ENCODE measurements at places on chromosomes 16 and 17.
A peak's percentile ranks its signal among the peaks of the same experiment; 100 is the strongest.

DNA sequence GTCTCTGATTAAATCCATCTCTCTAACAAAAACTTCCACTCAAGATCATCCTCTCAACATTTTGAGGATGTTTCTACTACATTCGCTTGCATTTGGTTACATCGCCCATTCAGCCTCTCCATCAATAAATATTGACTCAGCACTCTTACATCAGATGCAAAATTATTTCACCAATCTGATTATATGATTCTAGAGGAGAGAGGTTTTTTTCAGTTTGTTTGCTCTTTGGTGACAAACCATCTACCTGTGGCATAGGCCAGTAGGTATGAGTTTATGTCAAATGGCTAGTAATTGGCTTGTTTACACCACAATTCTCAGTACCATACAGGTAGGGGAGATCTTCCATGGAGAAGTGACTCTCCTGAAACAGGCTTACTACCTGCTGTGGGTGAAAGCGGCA, 52.3 kb downstream of the TOX3 start:
- DNase-seq = peak; percentile 28

GRCh38 chr16:58198803-58199411, 1.0 kb upstream of the CSNK2A2 start:
- no peak for DNase-seq

DNA sequence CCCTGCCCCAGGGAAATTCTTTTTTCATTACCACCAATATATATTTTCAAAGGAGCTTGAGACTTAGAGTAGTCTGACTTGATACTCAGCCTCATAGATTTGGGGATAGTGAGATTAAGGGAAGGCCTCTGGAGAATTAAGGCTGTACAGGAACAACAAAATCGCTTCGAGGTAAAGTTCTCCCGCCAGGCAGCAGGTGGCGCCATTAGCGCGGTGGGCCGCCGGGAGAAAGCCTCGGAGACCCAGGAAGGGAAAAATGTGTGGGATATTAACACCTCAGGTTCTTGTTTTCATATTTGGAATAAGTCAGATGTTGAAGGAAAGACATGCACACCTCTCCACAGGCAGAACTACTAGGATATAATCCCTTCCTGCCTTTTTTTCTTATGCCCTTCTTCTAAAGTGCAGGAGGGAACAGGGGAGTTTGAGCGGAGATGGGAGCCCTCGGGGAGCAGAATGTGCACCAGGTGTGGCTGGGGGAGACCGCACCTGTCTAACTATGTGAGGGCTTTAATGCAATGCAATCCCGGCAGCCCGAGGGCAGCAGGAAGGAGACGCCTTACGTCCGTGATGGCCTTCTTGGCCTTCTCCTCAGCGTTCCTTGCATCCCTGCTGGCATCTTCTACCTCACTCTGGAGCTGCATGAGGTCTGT, 25.9 kb downstream of the MYH3 start:
- DNase-seq = peak; percentile 8

DNA sequence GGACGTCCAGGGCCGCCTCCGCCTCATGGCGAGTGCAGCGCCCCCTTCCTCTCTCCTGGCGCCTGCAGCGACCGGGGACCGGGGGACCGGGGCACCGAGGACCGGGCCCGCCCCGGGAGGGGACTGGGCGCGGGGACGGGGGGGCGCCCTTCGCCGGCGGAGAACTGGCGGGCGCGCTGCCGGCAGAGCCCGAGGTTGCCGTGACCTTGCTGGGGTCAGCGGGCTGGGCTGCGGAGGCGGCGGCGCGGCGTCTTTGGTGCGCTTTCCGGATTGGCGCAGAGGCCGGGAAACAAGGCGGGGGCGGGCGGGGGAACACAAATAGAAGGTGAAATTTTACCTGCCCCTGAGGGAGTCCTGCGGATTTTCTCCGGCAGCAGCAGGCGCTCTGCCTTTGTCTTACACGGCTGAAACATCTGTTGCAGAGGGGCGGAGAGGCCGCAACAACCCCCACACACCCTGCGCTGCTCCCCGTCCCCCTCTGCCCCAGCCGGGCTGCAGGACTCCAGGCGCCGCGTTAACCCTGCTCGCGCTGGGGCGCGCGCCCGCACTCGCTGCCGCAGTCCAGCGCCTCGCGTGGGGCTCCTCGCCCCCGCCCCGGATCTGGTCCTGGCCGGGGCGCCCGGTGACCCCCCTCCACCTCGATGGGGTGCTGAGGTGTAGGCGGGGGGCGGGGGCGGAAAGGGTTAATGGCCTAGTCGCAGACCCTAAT, 53.5 kb downstream of the SREBF1 start:
- peak; percentile 82 for DNase-seq

DNA sequence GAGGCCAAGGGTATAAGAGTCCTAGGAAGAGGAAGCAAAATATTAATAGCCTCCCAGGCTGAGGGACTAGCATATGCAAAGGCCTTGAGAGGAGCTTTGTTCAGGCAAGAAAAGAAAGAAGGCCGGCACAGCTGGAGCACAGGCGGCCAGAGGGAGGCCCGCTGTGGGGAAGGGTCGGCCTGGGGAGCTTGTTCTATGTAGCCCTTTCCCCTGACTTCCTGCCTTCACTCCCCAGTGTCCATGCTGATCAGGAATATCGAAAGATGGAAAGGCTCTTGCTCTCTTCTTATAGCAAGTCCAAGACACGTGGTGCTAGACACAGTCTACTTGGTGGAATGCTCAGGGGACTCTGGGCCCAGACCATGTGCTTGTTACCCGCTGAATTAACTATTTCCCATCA, 27.4 kb upstream of the HAS3 start:
- DNase-seq = no peak

- DNase-seq = no peak
Observed at GRCh38 chr16:85286951-85287814, 174.9 kb upstream of the CIBAR2 start.

GRCh38 chr16:66491716-66492064, 58.2 kb downstream of the TK2 start:
- DNase-seq = no peak

DNA sequence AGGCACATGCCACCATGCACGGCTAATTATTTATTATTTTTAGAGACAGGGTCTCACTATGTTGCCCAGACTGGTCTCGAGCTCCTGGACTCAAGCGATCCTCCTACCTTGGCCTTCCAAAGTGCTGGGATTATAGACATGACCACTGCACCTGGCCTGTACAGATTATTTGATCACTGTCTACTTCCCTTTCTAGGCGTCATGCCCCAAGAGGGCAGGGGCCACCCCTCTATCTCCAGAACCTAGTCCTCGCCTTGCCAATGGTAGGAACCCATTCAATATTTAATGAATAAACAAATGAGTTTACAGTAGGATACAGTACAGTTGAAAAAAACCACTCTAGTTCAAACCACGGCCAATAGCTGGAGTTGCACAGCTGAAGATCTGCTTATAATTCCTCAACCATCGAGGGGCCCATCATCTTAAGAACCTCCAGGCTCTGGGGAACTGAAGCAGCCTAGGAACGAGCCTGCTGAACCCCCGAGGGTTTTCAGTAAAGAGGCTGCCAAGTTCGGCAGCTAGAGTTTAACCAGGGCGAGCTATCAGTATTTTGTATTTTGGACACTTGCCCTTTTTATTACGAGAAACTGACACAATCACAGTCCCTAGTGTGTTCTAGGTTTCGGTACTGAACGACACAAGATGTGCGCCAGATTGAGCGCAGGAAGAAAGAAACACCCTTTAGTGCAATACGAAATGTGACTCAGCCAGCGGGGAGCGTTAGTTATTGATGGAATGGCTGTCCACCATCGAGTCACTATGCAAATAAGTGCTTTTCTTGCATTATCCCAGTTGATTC, 14.6 kb downstream of the ADCY9 start:
- DNase-seq = no peak

GRCh38 chr17:39002991-39003715, 36.0 kb upstream of the FBXO47 start:
- no peak for DNase-seq

DNA sequence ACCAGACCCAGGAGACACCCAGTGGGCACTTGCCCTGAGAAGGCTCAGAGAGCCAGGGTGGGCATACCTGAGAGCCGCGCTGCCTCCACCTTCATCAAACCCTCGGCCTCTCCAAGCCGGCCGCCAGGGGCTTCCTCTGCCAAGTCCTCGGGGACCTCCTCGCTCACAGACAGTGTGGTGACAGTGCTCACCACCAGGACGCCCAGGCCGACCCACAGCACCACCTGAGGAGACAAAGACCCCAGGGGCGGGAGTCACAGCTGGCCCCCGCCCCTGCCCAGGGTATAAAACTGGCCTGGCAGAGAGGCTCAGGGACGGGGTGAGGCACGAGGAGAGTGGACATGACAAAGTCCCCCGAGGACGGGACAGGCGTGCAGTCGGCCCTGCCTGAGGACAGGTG, 21.1 kb downstream of the NDUFAF8 start:
- no peak for DNase-seq

- DNase-seq = no peak
Observed at GRCh38 chr17:75244133-75244866, 17.1 kb downstream of the GGA3 start.

GRCh38 chr16:13171313-13171712, 269.9 kb downstream of the SHISA9 start:
- DNase-seq = no peak

DNA sequence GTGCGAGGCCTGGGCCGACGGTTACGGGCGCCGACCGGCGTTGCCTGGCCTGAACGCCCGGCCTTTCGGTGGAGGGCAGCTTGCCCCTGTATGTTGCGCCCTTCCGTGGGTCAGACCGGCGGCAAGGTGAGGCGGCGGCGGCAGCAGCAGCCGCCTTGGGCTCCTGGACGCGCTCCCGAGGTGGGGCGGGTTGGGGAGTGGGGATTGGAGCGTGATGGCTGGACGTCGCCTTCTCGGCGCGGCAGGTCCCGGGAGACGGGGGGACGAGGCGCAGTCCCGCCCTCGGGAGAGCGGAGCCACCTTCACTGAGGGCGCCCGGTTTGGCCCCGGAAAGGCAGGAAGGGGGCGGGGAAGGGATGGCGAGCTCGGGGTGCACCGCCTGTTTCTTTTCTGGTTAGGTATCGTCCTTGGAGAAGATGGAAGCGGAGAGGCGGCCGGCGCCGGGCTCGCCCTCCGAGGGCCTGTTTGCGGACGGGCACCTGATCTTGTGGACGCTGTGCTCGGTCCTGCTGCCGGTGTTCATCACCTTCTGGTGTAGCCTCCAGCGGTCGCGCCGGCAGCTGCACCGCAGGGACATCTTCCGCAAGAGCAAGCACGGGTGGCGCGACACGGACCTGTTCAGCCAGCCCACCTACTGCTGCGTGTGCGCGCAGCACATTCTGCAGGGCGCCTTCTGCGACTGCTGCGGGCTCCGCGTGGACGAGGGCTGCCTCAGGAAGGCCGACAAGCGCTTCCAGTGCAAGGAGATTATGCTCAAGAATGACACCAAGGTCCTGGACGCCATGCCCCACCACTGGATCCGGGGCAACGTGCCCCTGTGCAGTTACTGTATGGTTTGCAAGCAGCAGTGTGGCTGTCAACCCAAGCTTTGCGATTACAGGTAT, 671 bp downstream of the DGKE start:
- DNase-seq = peak; percentile 33

GRCh38 chr17:57724026-57724728, 20.9 kb downstream of the CCDC182 start:
- DNase-seq = no peak

DNA sequence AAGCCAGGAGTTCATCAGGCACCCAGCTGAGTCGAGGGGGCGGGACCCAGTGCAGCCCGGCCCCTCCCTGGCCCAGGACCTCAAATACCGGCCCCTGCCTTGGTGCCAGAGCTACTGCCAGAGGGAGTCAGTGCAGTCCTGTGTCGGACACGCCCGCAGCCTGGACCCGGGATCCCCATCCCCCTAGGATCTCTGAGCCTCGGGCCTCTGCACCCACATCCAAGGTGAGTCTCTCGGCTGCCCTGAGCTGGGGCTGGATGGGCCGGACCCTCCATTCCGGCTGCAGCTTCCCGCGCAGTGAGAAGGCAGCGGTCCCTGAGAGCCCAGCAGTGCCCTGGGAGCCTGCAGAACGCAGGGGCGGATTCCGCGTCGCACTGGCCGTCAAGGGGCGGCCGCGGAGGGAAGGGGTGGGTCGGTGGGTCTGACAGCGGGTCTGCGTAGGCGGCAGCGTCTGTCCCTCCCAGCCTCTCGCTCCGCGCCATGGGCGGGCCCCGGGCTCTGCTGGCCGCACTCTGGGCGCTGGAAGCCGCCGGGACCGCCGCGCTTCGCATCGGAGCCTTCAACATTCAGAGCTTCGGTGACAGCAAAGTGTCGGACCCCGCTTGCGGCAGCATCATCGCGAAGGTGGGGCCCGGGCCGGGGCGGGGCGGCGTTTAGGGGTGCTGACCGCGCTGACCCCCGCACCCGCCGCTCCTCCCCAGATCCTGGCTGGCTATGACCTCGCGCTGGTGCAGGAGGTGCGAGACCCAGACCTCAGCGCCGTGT, at the start of gene DNASE1L2:
TSS of gene DNASE1L2 (plus strand) at position 108 of the 765 bp plus-strand sequence. CDS start at position 481, 373 bp downstream.
- DNase-seq = no peak

GRCh38 chr16:68548947-68549346, 9.9 kb downstream of the ZFP90 start:
- DNase-seq = no peak

DNA sequence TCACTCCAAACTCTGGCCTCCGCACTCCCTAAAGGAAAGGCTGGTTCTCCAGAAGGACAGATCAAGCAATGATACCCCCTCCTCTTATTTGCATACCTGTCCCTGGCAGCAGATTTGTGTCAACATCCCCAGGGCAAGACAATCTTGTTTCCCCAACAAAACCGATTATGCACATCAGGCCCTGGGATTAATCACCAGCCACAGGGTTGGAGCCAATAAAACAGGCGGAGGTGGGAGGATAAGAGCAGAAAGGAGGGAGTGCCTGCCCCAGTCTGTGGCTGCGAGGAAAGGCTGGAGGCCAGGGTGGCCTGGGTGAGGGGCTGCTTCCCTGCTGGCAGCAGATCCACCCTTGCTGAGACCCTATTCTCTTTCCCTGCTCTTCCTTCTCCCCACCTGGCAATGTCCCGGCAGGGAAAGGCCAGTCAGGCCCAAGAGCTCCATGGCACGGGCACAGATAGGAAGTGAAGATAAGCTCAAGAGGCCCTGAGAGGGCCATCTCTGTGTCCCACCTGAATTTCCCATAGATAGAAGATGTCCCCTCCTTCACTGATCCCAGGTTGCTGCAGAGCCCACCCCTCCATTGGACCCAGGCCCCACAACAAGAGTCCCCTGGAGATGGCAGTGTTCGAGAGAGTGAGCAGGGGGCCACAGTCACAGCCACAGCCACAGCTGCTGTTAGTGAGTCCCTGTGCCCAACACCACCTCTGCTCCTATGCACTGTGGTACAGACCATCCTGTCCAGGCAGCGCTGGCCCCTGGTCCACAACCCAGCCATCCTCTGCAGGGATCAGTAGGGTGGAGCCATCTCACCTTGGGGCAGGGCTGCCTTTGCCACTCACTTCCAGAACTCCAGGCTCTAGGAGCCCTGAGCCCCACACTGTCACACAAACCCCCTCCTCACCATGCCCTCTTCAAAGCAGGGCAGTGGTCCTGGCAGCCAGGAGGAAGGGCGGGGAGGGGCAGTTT, 137.5 kb downstream of the SDK2 start:
- peak; percentile 7 for DNase-seq

GRCh38 chr16:82880346-82880745, 253.6 kb downstream of the CDH13 start:
- peak; percentile 40 for DNase-seq
